Stimulated activated CD4-positive, alpha-beta T cell treated with anti-CD3 and anti-CD28 coated beads, Interleukin-15, amount 100 ng/mL, for 48 hours (primary cell): ENCODE measurements at places on chromosomes 7 and 10.

- no peak for DNase-seq
Measured at GRCh38 chr10:64148607-64149006, 627.4 kb downstream of the REEP3 start.

GRCh38 chr7:23114896-23115295 lies 9.3 kb downstream of the KLHL7 start:
- DNase-seq = no peak

- no peak for DNase-seq
Measured at GRCh38 chr10:32882076-32882475, 76.0 kb downstream of the ITGB1 start.

DNA sequence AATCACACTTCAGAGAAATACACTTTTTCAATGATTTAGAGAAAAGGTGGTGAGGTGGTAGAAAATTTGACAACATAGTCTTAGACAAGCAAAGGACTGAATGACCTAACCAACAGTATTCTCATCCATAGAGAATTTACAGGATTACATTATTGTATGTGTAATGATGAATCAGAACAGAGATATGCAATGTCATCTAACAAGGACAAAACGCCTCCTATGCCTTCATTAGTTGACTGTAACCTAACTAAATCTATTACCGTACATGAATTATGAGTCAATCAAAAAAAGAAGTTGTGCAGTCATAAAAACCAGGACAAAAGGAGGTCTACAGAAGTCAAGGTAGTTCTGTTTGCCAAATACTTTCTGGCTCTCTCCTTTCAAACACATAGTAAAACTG lies 66.5 kb downstream of the RAB11FIP2 start:
- DNase-seq = no peak

DNA sequence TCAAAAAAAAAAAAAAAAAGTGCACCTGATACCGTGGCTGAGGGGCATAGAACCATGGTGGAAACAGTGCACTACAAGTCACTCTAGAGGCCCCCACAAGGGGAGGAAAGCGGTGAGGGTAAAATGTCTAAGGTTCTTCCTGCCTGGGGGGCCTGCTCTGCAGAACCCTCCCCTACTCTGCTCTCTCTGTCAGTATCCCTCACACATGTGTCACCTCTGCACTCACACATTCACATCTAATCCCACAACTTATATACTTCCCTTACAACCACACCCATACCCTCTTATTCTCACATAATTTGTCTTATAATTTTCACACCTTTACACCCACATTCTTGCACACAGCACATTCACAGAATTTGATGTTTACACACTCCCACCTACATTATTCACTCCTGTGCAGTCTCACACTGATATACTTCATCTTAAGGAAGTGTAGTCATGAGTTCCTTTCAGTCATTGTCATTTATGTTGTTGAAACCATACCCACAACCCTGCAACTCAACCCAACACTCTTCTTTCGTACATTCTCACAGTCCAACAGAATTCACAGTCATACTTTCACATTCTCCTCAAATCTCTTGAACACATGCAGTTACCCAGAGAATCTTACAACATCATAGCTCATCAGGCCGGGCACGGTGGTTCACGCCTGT lies 68.0 kb upstream of the PAX2 start:
- DNase-seq = no peak

- no peak for DNase-seq
Measured at GRCh38 chr7:129824291-129825208, 128.2 kb downstream of the UBE2H start.

- DNase-seq = no peak
Measured at GRCh38 chr10:14219411-14219810, 111.3 kb downstream of the FRMD4A start.

DNA sequence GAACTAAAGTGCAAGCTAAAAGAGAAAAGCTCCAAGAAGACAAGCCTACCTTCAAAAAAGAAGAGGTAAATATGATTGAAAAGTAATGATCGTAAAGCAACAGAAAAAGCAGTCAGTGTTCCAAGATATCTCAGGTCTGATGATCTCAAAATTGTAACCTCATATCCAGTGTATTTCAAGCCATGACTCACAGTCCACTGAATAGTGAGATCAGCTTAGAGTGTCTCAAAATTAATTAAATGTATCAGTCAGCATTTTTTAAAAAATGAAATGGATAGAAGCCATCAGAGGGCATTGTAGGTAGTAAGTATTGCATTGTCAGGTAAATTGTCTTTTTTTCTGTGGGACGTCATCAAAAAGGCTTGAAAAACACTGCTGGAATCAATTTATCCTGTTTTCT lies 50.6 kb upstream of the AGBL3 start:
- DNase-seq = no peak

DNA sequence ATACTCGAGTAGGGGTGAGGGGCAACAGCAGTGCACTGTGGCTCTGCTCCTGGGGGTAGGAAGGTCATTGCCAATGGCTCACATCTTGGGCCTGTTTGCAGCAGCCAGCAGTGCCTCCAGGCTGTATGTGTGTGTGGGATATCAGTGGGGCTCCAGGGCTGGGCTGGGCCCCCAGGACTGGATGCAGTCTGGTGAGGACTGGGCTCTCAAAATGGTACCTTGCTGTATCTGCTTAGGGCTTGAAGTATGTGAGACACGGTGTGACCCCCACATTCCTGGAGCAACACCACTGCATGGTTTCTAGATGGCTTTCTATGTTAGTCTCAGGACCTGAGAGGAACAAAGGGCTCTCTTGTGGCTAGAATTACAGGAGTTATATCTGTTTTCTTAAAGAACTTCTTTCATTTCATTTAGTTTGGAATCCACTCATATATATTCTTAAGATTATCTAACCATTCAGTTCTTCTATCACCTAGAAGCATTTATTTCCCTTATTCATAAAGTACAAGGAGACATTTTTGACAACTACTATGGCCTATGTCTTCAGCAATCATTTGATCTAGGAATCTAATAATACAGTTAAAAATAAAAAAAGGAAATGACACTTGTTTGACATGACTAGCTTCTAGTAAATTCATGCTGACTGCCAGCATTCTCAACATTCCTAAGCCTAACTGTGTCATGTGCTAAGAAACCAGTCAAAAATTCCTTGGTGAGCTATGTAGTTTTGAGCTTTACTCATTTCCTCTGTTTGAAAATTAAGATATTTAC lies 443.2 kb upstream of the SEMA3A start:
- DNase-seq = no peak

DNA sequence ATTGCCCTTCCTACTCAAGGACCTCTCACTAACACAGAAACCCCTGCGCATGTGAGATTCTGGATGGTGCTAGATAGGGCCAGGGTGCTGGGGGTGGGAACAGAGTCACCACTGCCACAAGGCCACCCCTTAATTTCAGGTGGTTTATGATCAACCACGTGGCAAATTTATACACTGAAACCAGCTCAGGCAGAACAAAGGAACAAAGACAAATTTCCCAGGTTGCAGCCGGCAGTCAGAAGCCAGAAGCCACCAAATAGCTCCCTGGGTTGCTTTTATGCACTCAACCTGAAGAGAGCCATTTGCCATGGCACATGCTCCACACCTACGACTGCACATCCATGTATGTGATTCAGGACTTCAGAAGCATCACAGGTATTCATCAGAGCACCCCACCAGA lies 2.5 kb downstream of the VOPP1 start:
- peak; percentile 49 for DNase-seq

- no peak for DNase-seq
Measured at GRCh38 chr10:6124666-6125065, 35.8 kb downstream of the RBM17 start.

DNA sequence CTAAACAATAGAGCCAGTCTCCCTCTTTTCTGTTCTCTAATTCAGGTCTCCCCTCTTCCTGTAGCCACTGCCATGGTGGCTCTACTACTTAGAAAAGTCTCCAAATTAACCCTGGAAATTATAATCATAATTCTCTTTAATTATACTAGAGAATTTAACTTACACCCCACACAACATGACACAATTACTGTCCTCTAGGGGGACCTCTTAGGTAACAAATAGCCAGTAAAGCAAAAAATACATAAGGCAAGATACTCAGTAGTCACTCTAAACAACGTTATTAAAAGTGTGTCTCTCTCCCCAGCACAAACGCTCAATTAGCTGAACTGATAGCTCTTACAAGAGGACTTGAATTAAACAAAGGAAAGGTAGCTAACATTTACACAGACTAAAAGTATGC lies 44.3 kb upstream of the ZNF107 start:
- no peak for DNase-seq

DNA sequence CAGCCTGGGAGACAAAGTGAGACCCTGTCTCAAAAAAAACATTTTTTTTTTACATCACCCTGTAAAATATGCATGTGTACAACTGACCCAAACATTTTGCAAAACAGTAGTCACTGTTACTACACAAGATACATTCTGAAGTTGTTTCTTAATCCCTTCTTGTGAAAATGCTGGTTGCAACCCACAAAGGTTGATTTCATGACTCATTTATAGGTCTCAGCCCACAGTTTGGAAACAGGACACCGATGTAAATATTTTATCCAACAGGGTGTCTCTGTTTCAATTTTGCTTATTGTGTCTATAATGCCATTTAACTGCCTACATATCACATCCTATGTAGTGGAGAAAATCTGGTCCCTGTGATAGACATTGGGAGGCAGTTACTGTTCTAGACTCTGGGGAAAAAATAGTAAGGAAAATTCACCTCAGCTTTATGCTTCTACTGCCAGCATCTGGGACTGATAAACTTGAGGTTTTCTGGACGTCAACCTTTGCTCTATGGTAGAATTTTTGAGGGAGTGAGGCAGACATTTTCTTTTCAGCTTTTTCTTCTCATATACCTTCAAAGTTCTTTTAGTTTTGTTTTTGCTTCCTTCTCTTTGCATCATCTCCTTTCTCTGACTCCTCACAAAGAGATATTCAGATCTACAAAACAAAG lies 1.6 kb upstream of the RAB19 start:
- no peak for DNase-seq

- no peak for DNase-seq
Measured at GRCh38 chr10:131706952-131707351, 193.9 kb upstream of the PPP2R2D start.

- no peak for DNase-seq
Measured at GRCh38 chr7:21191321-21192073, 236.4 kb upstream of the SP4 start.

DNA sequence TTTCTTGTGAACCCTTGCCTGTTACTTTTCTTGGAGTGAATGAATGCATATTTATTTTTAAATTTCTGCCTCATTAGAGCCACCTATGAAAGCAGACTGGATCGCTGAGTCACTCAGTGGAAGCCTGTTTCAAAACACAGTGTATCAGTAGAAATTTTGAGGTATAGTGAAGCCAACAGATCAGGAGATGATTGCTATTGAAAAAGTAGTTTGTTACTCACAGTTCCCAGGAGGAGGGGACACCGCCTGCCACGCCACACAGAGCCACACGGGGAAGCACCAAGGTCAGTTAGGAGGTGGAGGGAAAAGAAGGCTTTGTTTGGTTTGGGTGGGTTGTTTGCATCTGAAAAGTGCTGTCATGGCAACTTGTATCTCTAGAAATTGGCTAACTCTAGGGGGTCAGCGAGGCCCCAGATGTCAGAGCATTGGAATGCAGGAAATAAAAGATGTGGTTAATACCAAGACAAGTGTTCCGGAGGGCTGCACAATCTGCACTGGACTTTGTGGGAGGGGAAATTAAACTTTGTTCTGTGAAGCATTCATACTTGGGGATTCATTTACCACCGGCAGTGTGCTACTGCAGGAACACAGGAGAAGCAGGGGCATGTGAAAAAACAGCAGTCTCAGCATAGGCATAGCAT lies 106.4 kb upstream of the SDK1 start:
- no peak for DNase-seq

DNA sequence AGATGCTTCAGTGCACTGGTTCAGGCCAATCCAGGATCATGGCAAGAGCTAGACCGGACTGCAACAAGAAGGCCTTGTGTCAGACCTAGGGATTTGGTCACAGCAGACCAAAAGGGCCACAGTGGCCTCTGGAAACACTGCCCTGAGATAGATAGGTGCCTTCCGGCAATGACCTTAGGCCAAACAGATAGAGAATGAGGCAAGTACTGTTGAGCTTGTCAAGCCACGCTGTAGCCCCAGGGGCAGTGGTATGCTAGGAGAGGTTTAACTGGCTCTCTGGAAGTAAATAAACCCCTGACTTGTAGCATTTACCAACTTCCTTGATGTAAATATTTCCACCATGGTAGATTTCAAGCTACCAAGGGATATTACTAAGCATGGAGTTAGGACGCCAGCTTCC lies 197.5 kb downstream of the GRID1 start:
- no peak for DNase-seq

- no peak for DNase-seq
Measured at GRCh38 chr10:127040756-127041155, 135.5 kb downstream of the DOCK1 start.

GRCh38 chr7:24318326-24318725 lies 34.3 kb downstream of the NPY start:
- no peak for DNase-seq

DNA sequence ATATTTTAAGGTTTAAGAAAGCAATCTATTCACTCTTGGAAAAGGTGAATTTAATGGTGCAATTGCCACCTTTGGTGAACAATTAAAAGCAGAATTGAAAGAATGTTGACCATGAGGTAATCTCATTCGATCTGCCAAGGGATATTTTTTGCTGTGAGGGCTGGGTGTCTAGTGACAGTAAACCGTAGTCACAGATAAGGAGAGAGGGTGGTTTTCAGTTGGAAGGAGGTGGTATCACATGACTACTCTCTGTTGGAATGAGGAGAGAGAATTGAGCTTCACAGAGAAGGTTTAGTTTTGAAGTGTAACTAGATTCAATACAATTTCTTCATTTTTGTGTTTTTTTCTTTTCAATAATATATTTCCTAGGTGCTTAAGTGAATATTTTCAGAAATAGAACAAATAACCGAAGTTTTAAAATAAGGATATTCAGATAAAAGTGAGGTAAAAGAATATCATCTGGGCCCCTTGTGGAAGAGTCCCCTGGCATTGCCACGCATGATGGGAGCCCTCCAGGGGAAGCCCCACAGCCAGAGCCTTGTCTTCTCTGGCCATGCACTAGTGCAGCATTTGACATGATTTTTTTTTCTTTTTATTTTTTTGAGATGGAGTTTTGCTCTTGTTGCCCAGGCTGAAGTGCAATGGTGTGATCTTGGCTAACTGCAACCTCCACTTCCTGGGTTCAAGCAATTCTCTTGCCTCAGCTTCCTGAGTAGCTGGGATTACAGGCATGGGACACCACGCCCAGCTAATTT lies 73.4 kb downstream of the GPR141 start:
- DNase-seq = no peak

DNA sequence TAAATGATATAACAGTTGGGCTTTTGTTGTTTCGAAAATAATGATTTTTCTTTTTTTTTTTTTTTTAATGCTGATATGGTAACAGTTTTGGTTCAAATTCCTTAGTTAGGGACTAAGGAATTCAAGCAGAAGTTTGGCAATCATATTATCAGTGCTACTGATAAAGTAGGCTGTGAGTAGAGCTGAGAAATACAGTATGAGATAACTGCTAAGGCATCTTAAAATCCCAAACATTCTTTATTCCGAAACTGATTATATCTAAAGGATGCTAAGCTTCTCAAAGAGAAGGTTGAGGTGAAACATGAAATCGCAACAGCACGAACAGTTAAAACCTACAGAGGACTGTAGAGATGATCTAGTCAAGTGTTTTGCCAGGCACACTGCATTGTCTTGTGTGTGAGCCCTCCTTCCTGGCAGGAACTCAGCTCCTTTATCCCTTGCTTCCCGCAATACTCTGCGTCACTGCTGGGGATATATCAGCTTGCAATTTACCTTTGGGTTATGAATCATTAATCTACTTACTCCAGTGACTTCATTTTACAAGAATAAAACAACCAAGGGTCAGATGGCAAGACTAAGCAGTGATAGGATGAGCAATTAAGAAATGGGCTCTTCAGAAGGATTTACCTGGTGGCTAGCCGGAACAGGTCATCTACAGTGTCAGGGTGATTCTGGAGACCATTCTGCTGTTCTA lies 36.7 kb downstream of the IRF5 start:
- DNase-seq = no peak

GRCh38 chr10:130141460-130141859 lies 5.3 kb downstream of the GLRX3 start:
- DNase-seq = no peak
